ENCODE measurements at places on chromosomes 16 and 17.

GRCh38 chr17:82388223-82388921, 16.8 kb downstream of the UTS2R start:
- DNase-seq: no peak

GRCh38 chr16:82767808-82768207, 141.0 kb downstream of the CDH13 start:
- no peak for DNase-seq

DNA sequence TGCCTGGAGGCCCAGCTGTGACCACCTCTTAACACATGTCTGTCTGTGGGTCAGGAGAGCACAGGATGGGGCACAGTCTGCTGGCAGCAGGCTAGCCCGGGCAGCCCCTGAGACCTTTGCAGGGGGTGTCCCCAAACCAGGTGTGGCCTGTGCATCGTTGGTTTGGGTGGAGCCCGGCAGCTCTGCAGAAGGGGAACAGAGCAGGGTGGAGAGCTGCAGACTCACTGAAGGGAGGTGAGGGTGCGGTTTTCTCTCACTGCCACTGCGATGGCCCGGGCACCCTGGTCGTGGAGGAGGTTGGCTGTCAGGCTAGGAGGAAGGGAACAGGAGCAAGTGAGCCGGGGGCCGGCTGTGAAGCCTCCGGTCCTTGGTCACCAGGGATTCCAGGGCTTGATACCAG, 28.8 kb downstream of the NLRC3 start:
- DNase-seq: no peak

DNA sequence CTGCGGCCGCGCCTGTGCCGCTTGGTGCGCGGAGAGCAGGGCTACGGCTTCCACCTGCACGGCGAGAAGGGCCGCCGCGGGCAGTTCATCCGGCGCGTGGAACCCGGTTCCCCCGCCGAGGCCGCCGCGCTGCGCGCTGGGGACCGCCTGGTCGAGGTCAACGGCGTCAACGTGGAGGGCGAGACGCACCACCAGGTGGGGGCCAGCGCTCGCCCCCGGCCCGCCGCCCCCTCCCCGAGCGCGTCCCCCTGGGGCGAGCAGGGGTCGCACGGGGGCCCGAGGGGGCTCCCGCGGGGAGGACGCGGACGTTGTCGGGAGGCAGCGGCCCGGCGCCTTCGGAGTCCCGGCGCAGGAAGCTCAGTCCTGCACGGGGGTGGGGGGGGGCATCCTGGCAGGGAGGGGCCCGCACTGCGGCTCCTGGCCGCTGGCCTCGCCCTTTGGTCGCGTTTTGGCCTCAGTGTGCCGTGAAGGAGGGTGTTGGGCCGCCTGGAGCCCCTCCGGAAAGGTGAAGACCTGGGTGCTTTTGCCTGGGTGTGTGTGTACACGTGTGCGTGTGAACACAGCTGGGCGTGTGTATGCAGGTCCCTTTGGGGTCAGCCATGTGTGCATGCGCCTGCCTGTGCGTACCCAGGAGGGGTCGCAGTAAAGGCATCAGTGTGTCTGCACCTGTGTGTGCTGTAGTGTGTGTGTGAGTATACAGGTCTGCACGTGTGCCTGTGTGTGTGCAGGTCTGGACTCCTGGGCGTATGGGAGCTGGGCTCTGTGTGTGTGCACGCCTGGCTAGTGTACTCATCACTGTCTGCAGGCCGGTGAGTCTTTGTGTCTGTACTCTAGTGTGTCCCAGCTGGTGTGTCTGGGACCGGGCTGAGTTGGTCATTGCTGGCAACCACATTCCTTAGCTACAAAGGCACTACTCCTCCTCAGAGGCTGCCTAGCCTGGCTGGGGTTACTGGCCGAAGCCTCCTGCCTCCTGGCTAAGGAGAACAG, 615 bp downstream of the NHERF2 start:
- no peak for DNase-seq

DNA sequence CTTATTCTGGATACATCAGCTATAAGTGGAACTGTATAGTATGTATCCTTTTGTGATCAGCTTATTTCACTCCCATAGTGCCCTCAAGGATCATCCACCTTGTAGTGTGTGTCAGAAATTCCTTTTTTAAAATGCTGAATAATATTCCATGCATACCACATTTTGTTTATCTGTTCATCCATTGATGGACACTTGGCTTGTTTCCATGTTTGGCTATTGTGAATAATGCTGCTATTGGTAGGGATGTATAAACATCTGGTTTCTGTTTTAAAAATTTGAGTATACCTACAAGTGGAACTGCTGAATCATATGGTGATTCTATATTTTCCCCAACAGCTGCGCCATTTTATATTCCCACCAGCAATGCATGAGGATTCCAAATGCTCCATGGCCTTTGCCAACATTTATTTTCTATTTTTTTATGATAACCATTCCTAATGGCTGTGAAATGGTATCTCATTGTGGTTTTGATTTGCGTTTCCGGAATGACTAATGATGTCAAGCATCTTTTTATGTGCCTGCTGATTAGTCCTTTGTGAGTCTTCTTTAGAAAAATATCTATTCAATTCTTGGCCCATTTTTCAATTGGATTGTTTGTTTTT, 11.6 kb downstream of the RCVRN start:
- no peak for DNase-seq

- DNase-seq: peak; percentile 78
Observed at GRCh38 chr17:44137891-44138709, 3.6 kb upstream of the HROB start.

DNA sequence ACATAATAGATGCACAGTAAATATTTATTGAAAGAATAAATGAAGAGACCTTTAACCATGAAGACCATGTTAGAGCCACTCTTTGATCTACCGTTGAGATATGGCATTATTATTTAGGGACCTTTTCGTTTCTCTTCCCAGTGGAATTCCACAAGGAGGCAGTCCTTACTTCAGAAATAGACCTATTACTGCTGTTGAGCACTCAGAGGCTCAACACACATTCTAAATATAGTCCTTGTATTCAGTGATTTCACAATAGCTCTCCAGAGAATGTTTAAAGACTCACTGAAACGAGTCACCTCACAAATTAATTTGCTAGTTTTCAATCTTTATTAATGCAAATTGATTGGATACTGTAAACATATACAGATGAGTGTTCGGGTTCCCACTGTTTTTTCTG, 603.8 kb downstream of the CDH8 start:
- no peak for DNase-seq

DNA sequence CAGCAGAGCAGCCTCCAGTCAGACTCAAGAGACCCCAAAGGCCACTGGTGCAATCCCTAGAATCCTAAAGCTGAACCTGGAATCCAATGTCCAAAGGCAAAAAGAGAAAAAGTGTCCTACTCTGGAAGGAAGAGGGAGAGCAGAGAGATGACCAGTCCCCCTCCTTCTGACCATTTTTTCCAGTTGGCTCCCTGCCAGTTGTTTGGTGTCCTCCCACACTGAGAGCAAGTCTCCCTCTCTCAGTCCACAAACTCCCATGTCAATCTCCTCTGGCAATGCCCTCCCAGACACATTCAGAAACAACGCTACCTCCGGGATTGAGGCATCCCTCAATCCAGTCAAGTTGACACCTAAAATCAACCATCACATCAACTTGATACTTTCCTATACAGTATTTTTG, 4.3 kb upstream of the CLEC19A start:
- DNase-seq: no peak

DNA sequence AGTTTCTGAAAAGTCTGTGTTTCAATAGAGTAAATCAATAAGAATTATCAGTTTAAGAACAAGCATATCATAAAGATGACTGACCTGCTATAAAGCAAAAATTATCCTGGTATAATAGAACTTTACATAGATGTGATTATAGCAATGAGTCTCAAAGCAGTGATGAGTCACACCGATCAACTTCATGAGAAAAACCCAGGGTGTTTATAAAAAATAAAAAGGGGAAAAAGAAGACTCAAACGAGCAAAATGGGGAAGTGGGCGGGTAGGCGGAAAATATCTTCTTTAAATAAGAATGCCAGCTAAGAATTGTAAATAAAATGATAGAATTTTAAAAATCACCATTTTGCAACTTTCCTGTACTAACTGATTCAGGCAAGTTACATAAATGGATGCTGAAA, 46.8 kb downstream of the BRIP1 start:
- no peak for DNase-seq

DNA sequence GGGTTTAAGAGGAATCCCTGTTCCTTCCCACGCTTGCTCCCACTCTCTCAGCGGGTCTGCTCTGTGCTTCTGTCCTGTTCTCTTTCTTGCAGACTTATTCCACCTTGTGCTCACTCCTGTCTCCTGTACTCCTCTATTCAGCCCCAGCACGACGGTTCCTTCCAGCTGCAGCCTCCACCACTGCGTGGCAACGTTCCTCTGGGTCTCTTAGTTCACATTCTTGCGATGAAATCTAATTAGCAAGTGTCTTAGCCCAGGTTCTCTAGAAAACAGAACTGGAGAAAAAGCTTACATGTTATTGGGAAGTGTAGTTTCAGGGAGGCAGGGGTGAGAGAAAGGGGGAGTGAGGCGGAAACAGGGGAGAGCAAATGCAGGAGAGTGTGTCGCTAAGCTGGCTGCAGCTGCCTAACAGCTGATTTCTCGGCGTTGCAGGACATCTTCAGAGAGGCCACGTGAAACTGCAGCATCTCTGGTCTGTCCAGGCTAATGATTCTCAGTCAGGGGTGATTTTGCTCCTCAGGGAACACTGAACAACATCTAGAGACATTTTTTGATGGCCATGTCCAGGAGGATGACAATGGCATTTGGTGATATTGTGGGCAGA, 213.2 kb upstream of the NLRP1 start:
- DNase-seq: no peak

DNA sequence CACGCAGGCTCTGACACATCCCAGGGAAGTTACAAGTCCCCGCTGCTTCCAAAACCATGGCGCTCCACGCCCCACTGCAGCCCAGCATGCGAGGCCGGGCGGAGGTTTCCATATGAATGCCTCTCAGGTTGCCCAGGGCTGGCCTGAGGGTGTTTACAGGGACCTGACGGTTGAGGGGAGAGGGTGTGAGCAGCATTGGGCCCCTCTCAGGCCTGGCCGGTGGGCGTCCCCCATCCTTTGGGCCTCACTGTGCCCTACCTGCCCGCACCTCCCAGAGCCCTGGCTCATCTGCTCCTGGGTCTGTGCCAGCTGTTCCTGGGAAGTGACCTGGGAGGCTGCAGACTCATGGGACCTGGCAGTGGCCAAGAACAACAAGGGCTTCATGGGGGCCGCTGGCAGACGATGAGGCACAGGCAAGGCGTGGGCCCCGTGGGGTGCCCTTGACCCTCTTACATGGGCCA, 173.5 kb downstream of the C16orf95 start:
- no peak for DNase-seq

GRCh38 chr17:55496094-55496881, 15.0 kb downstream of the SMIM36 start:
- DNase-seq: no peak

DNA sequence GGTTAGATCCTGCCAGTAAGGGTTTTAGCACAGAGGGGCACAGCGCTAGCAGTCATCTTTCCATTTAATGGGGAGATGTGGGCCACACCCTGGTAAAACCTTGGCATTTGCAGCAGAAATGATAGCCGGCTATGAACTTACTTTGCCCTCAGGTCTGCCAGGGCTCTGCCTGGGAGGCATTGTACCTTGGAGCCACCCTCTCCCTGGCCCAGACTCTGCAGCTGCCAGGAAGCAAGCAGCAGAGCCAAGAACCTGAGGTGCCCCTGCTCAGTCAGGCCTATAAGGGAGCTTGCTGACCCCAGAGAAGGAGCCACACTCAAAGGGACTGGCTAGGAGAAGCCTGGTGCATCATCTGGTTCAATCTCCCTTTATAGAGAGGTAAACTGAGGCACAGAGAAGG, 23.7 kb upstream of the PHF12 start:
- no peak for DNase-seq

DNA sequence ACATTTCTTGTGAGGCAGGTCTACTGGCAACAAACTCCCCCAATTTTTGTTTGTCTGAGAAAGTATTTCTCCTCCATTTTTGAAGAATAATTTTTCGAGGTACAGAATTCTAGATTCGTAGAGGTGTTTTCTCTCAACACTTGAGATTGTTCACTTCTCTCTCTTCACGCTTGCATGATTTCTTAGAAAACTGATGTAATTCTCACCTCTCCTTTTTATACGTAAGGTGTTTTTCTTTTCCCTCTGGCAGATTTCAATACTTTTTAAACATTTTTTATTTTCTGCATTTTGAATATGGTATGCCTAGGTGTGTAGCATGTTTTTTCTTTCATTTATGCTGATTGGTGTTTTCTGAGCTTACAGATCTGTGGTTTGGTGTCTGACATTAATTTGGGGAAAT, 201.5 kb upstream of the AXIN2 start:
- DNase-seq: no peak

GRCh38 chr17:82486231-82487094, 27.9 kb downstream of the NARF start:
- DNase-seq: no peak

- no peak for DNase-seq
Observed at GRCh38 chr17:79046916-79047280, 22.9 kb downstream of the C1QTNF1 start.

DNA sequence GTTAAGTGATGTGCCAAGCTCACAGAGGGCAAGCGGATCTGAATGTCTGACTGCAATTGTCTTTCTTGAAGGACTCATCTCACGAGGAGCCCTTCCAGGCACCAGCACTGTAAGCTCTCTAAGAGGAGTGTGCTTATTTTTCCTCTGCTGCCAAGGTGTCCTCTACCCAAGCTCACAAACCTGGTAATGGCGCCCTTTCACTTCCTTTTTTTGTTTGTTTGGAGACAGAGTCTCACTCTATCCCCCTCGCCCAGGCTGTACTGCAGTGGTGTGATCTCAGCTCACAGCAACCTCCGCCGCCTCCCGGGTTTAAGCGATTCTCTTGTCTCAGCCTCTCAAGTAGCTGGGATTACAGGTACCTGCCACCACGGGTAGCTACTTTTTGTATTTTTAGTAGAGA, 233.8 kb downstream of the MAP2K4 start:
- DNase-seq: no peak

GRCh38 chr17:43025290-43025657, 243 bp downstream of the RND2 start:
- no peak for DNase-seq

- DNase-seq: no peak
Observed at GRCh38 chr16:24346734-24347133, 90.6 kb downstream of the CACNG3 start.

DNA sequence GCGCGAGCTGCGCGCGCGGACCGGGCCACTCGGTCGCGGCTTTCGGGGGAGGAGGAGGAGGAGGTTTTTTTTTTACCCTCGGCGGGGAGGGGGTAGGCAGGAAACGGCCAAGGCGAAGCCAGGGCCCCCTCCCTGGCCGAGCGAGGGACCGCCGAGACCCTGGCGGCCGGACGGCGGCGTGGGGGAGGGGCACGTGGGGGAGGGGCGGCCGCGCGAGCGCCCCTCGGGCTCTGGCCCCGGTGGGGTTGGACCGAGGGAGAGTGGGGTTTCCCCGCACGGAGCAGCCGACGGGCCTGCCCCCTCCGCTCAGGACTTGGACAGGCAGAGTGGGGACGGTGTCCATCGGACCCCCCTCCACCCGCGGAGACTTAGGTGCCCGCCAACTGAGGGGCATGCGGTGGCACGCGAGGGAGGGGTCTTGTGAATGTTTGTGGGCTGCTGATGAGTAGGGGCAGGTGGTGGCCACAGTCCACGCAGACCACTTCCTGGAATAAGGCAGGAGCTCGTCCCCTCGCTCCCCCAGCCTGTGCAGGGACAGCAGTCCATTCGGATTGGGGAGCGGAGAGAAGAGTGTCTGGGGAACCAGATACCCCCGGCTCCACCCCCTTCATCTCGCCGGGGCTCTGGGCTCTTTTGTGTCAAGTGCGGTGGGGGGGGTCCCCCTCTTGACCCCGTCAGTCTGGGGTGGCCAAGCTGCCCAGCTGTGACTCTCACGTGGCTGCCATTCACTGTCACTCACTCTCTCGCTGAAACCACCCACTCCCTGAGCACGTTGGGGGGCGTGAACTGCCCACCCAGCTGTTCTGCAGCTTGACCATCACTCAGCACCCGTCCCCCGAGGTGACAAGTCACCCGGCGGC, 3.0 kb upstream of the CHD3 start:
- DNase-seq: peak; percentile 61
